NCI-H1105 treated with DMSO at 0.1 percent for 48 hours (cell line): ENCODE measurements at places on chromosomes 3 and 15.

DNA sequence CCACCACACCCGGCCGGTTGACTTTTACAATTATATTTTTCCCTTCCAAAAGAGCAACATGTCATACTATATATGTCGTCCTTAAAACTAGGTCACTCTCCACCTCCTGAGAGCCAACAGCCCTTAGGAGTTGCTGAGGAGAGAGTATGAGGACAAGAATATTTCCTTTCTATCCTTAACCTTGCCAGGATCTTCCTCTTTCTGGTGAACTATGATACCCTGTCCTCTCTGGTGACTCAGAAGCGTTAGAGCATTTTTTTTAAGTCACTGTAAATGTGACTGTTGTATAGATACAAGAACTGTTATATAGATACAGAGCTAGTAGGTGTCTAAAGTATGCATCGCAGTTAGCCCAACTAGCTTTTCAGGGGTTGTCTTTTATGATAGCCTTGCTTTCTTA is 33.7 kb upstream of the MTHFS start:
- no peak for DNase-seq

GRCh38 chr3:21117370-21117769 is 633.6 kb downstream of the ZNF385D start:
- DNase-seq, result no peak

DNA sequence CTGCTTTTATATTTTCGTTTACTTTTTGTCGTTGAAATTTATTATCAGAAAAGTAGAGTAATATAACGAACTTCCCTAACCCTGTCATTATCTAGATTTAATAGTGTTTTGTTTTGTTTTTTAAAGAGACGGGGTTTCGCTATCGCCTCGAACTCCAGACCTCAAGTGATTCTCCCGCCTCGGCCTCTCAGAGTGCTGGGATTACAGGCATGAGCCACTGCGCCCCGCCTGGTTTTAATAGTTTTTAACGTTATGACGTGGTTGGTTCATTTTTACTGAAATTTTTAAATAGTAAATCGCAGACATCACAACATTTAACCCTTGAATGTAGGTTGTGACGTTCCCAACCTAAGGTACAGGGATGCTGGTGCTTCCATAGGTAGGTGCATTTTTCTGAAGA is 1.0 kb downstream of the NGRN start:
- DNase-seq, result no peak

- DNase-seq, result no peak
These were observed 172.3 kb upstream of the PRICKLE2 start for GRCh38 chr3:64397573-64397972.

DNA sequence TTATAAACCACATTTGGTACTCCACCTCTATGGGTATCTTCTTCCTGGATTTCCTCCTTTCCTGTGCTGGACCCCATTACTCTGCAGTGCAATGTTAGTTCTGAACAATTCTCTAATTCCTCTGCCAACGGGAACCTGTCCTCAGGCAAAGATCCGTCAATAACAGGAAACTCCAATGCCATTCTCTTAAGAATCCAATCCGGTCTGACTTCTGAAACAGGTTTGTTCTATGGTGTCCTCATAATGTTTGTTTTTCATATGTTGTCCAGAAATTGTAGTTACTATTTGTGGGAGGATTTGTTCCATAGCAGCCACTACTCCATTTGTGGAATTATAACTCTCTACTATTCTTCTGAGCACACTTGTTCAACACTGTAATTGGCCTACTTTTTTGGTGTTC is 112.7 kb downstream of the TBL1XR1 start:
- no peak for DNase-seq

DNA sequence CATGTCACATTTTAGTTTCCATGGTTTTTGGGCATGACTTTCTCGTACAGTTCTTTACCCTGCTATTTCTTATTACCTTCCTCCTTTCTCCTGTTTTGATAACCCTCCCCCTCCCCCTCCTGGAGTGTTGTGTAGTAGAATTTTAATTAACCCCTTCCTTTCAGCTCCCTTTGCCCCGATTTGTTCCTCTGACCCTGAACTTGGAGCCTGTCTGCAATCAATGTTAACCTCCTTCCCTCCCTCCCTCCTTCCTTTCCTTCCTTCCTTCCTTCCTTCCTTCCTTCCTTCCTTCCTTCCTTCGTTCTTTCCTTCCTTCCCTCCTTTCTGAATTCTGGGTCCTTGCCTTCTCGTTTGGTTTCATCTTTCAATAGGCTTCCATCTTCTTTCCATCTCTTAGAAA is 90.4 kb downstream of the ECT2 start:
- no peak for DNase-seq

DNA sequence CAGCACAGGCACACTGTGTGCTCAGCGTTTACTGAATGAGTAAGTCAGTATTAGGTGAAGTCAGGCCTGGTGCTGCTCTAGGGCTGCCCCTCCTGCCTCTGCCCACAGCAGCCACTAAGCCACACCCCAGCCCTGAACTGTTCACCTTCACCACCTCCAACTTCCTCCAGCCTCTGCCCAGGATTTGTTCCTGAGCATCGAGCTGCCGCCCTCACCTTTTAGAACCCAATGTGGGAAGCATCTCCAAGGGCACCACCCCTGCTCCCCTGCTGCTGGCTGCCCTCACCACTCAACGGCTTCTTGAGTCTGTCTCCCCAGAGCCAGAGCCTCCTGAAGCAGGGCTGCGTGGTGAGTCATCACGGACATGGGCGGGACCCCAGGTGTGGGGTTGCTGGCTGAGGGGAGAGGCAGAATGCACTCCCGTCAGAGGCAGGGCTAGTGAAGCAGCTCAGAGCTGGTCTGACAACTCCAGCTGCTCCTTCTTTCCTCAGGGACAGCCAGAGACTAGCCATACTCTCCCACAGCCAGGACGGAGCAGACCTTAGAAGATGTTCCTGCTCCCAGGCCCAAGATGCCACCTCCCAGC is 5.8 kb downstream of the HYAL2 start:
- no peak for DNase-seq

DNA sequence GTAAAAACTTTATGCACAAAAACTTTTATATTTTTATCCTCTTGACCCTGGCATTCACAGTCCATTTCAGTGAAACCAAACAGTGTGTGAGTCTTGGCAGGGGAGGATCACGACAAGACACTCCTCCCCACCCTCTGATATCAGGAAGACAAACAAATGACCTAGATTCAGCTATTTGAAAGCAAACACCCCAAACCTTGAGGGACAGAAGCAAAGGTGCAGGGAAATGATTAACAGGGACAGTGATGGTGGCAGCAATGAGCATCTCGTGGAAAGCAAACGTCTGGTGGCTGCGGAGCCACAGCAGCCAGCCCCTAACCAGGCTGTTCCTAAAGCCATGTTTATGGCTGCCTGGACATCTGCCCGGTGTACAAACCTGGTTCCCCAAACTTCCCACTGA is 52.1 kb downstream of the FSIP1 start:
- DNase-seq, result no peak

- no peak for DNase-seq
These were observed 15.3 kb upstream of the STRIT1 start for GRCh38 chr3:155308831-155309230.

DNA sequence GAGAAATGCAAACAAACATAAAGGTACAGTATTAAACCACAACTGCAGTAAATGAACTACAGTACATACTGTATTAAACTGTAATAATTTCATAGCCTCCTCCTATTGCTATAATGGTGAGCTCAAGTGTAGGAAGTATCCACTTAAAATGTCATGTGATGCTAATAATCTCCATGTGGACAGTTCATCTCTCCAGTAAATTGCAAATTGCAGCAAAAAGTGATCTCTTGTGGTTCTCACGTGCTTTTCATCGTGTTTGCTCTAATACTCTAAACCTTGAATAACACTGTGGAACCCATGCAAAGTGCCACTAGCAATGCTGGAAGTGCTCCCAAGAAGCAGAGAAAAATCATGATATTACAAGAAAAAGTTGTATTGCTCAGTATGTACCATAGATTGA is 9.2 kb upstream of the FNDC3B start:
- DNase-seq, result no peak

- DNase-seq, result peak; percentile 28
These were observed 73.1 kb upstream of the BHLHE40 start for GRCh38 chr3:4906107-4906621.
